ENCODE measurements at places on chromosomes 11 and 22. TPM values are rescaled to one million over a fixed set of nuclear protein-coding genes. Genes with fewer than 3 reads are reported as not detected.

RFPL2 gene
- not detected for total RNA-seq

AQP11 gene
- 0.17 TPM for total RNA-seq

TRIM34 gene
- total RNA-seq, result 5.0 TPM

VSTM5 gene
- total RNA-seq, result 0.39 TPM

MAPK8IP1 gene
- 14.7 TPM for total RNA-seq

MS4A4A gene
- 15.8 TPM for total RNA-seq

CECR2 gene
- 1.3 TPM for total RNA-seq

PDGFD gene
- 8.6 TPM for total RNA-seq

ATG13 gene
- total RNA-seq, result 74.3 TPM

OR8D4 gene
- total RNA-seq, result not detected

SOX6 gene
- total RNA-seq, result 1.7 TPM

MPEG1 gene
- total RNA-seq, result 17.4 TPM

RAC2 gene
- 6.5 TPM for total RNA-seq

OR52E8 gene
- total RNA-seq, result not detected

NUP160 gene
- 19.5 TPM for total RNA-seq

ZNF280B gene
- 0.42 TPM for total RNA-seq

MMP27 gene
- total RNA-seq, result 0.33 TPM

LUZP2 gene
- not detected for total RNA-seq

SEPTIN5 gene
- total RNA-seq, result 11.8 TPM

CCDC82 gene
- total RNA-seq, result 12.3 TPM

MS4A3 gene
- total RNA-seq, result not detected

HRAS gene
- total RNA-seq, result 45.7 TPM

SLC7A4 gene
- total RNA-seq, result 0.23 TPM

PGA4 gene
- not detected for total RNA-seq

PELI3 gene
- 50.4 TPM for total RNA-seq

RAB3IL1 gene
- 14.1 TPM for total RNA-seq

P2RY2 gene
- 0.32 TPM for total RNA-seq

HEPHL1 gene
- not detected for total RNA-seq

CSNK2A3 gene
- total RNA-seq, result 0.83 TPM

MYBPC3 gene
- total RNA-seq, result 0.17 TPM

MUC5AC gene
- total RNA-seq, result under 0.01 TPM

MS4A14 gene
- 1.6 TPM for total RNA-seq

NDUFS3 gene
- 53.5 TPM for total RNA-seq

CCDC81 gene
- total RNA-seq, result 0.50 TPM

MRGPRE gene
- not detected for total RNA-seq

OR6T1 gene
- not detected for total RNA-seq
